ENCODE measurements at places on chromosomes 1 and 21.

- DNase-seq, result no peak
Observed at GRCh38 chr21:27023186-27023585, 56.3 kb upstream of the ADAMTS5 start.

DNA sequence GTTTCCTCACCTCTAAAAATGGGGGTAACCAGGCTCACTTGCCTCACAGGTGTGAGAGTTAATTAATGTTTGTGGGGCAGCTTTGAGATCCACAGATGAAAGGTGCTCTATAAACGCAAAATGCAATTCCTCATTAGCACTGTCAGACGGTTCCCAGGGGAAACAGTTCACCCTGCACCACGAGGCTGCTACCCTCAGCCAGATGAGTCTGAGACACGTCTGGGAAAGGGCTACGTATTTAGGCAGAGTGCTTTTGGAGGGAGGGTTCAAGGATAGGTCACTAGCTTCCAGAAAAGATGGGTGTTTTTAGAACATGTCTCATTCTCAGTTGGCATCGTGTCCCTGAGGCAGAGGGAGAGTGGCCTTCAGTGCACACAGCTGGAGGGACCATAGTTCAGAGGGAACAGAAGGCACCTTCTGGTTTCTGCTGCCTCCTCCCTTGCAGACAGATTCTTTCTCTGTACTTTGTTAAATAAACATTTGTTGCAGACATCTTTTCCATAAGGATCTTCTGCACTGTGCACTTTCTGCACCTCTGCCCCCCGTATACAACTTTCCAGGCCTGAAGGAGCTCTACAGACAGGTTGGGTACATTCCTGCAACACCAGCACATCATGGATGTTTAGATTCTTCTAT lies 139.9 kb downstream of the CLIC6 start:
- DNase-seq, result no peak

DNA sequence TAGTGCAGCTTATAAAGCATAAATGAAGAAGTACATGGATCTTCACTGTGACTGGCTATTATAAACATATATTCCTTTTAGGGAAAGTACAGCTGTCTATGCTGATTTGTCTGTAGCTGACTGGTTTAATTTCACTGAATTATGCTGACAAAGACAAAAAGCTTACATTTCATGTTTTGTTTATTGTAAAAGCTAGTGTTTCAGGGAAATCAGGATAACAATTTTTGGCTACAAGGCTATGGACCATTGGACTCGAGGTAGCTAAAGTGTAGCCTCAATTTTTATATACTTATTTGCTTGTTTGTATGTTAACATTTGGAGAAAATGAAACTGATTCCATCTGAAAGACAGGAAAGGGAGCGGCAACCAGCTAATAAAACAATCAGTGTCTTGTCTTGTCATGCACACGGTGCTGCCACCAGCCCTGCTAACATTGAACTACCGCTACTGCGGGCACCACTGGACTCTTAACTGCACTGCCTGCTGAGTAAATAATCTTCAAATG lies 480.2 kb downstream of the COL11A1 start:
- no peak for DNase-seq

- no peak for DNase-seq
Observed at GRCh38 chr1:54439550-54440223, 33.5 kb upstream of the SSBP3 start.

DNA sequence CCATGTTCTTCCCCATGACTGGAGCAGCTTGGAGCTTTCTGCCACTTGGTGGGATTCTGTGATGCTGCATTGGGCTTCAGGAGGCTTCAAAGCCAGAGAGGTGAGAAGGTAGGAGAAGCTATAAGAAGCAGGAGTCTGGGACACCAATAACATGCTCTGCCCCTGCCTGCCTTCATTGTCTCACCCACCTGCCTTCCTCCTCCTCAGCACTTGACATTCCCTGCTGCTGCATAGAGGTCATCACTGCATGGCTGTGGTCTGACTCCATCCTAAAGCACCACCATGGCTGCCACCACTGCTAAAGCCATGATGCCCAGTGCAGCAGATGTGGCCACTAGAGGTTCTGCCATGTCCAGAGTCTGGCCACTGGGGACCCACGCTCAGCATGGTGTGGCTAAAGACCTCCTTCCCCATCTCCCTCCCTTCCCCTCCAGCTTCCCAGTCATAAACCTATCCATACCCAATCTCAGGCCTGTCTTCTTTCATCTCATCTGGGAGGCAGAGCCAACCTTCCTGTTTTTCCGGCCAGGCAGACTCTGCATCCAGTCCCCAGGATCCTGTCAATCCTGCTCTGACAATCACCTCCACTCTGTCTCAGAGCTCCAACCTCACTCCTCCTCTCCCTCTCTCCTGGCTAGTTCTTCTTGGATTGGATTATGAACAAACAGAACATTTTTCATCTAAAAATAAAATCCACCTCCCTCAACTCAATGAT lies 285.1 kb upstream of the POU3F1 start:
- DNase-seq, result no peak

DNA sequence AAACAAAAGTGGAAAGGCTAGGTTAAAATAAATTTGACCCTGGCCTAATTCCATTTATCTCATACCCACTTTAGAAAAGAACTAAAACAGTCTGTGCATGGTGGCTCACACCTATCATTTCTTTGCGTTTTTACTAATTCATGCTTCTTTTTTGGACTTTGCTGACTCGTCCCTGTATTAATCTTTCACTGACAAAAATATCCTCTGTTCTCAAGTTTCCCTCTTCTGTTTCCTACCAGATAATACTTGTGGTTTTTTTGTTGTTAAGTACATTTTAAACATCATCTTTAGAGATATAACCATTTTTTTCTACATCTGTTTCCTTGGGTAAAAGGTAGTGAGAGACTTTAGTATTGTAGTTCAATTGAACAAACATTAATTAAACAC lies 11.5 kb downstream of the CNST start:
- DNase-seq, result no peak

- no peak for DNase-seq
Observed at GRCh38 chr1:97392701-97393100, 528.1 kb downstream of the DPYD start.

GRCh38 chr21:28310171-28310685 lies 682.4 kb downstream of the LTN1 start:
- no peak for DNase-seq

- DNase-seq, result no peak
Observed at GRCh38 chr1:222931023-222931422, 116.2 kb downstream of the DISP1 start.

- peak; percentile 30 for DNase-seq
Observed at GRCh38 chr1:17606826-17607440, 67.4 kb downstream of the ARHGEF10L start.

DNA sequence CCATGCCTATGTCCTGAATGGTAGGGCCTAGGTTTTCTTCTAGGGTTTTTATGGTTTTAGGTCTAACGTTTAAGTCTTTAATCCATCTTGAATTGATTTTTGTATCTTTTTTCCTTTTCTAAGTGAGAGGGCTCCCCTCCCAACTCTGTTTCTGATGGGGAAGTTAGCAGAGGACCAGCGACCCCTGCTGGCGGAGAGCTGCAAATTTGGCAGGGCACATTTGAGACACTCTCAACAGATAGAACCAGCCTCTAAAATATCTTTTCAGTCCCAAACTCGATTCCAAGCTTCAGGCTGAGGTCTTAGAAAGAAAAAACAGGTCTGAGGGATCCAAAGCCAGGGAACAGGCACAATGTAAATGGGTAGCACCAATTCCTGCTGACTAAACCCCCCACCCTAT lies 32.5 kb downstream of the LRRC3 start:
- no peak for DNase-seq

DNA sequence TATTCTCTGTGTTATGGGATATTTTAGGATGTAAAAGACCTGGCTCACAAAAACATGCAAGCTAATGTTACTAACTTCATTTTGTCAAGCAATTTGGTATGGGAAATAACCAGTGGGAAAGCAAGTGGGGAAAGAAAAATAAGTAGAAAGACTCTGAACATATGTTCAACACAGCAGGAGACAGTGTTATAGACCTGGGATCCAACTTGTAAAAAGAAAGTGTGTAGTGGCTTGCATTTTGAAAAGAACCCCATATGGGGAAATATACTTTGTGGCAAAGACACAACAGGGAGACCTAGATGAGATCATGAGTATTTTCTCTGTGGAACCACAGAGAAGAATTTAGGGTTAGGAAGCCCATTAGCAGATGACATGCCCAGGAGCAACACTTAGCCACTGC lies 212.7 kb upstream of the NRIP1 start:
- no peak for DNase-seq

DNA sequence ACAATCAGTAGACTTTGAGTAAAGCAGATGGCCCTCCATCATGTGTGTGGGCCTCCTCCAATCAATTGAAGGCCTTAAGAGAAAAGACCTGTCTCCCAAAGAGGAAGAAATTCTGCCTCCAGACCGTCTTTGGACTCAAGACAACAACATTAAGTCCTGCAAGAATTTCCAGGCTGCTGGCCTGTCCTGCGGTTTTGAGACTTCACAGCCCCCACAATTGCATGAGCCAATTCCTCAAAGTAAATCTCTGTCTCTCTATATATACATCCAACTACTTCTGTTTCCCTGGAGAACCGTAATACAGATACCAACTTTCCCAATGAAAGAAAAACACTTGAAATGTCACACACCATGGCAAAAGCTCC lies 16.4 kb downstream of the REG4 start:
- no peak for DNase-seq

- DNase-seq, result no peak
Observed at GRCh38 chr1:91622616-91623015, 122.0 kb downstream of the CDC7 start.

DNA sequence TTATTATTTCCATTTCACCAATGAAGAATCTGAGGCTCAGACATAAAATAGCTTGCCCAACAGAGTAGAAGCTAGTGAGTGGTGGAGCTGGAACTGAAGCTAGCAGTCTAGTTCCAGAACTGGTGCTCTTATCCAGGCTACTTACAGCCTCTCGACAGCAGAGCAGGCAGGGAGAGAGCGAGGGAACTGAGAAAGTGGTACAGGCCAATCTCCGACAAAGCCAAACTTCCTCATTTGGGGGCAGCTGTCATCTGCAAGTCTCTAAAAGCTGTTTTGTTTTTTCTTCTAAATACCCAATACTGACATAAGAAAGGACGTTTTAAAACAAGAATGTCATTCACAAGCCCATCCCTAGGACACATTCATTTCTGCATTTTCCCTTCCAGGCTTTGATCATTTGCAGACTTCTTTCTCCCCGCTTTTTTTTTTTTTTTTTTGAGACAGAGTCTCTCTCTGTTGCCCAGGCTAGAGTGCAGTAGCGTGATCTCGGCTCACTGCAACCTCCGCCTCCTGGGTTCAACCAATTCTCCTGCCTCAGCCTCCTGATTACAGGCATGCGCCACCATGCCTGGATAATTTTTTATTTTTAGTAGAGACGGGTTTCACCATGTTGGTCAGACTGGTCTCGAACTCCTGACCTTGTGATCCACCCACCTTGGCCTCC lies 20.0 kb downstream of the YIPF1 start:
- DNase-seq, result no peak

- DNase-seq, result no peak
Observed at GRCh38 chr1:28326515-28326914, 2.3 kb upstream of the MED18 start.

GRCh38 chr1:48738356-48738755 lies 38.3 kb downstream of the BEND5 start:
- DNase-seq, result no peak

DNA sequence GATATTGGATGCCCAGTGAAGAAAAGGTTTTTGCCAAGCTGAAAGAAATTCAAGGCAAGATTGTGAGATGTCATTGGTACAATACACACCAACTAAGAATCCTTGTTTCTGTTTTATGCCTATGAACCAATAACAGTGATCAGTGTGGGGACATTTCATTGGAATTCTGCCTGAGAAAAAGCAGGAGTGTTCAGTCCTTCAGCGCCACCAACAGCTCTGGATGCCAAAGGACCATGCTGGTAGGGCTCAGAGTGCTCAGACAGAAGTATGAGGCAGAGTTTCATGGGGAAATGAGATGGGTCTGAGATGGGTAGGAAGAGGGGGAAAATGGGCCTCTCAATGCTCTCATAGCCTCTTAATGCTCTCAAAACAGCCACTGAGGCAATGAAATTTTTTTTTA lies 56.5 kb downstream of the GABPA start:
- no peak for DNase-seq

DNA sequence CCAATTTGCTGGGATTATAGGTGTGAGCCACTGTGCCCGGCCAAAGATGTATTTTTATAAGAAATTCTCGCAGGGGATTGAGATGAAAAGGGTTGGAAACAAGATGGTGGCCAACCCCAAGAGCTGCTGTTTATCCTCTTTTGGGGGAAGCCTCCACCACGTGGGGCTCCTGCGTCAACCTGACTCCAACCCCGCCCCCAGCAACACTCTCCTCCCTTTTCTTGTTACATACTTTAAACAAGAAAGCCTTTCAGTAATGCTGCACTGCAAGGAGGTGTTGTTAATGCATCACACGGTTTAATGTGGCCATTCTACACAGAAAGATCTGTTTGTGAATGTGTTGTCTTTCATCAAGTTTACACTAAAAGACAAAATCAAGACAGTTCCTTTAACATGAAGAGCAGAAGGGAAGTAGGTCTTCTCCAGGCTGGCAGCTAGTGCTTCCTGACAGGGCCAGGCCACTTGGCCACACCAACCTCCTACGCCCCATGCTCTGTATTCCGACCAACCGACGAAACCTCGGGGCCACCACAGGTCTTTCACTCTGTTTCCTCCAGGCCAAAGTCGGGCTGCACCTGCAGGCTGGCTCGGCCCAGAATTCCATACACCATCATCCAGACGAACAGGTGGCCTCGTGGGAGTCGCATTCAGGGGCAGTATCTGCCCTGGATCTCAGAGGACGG lies 25.9 kb downstream of the C2CD2 start:
- no peak for DNase-seq

GRCh38 chr1:95888941-95889390 lies 655.0 kb downstream of the RWDD3 start:
- DNase-seq, result no peak

DNA sequence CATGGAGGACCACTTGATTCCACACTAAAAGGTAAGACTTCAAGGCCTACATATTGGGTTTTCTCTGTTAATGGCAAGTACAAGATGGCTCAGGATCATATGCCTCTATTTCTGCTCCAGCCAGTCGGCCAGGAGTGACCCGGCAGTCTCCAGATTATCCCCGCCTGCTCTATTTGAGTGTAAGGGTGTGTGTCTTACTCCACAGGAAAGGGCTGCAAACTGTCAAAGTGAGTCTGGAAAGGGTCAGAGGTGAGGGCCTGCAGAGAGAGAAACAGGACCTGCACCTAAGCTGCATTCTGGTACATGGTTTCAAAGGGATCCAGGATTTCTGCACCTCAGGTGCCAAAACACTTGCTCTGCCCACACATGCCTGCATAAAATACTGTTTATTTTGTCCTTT lies 9.2 kb downstream of the ZNF692 start:
- no peak for DNase-seq

All from NCI-H1048 (cell line).